ENCODE measurements at places on chromosomes 7 and 10. TPM values are rescaled to one million over a fixed set of nuclear protein-coding genes. Genes with fewer than 3 reads are reported as not detected.

- H3K4me1 ChIP-seq, result peaks cover 8% of the 10 kb centered on the region
- H3K36me3 ChIP-seq, result no peaks in the 10 kb centered on the region
- H3K27me3 ChIP-seq, result no peaks in the 10 kb centered on the region
- H3K4me3 ChIP-seq, result no peak overlapping the region
Measured at GRCh38 chr10:6396652-6397051, 183.4 kb downstream of the PRKCQ start.

GRCh38 chr10:59711871-59712494, 2.3 kb upstream of the SLC16A9 start:
- H3K27me3 ChIP-seq, result peaks cover 35% of the 10 kb centered on the region
- peaks cover 9% of the 10 kb centered on the region for H3K4me1 ChIP-seq
- no peaks in the 10 kb centered on the region for H3K36me3 ChIP-seq
- no peak overlapping the region for H3K27ac ChIP-seq

DNA sequence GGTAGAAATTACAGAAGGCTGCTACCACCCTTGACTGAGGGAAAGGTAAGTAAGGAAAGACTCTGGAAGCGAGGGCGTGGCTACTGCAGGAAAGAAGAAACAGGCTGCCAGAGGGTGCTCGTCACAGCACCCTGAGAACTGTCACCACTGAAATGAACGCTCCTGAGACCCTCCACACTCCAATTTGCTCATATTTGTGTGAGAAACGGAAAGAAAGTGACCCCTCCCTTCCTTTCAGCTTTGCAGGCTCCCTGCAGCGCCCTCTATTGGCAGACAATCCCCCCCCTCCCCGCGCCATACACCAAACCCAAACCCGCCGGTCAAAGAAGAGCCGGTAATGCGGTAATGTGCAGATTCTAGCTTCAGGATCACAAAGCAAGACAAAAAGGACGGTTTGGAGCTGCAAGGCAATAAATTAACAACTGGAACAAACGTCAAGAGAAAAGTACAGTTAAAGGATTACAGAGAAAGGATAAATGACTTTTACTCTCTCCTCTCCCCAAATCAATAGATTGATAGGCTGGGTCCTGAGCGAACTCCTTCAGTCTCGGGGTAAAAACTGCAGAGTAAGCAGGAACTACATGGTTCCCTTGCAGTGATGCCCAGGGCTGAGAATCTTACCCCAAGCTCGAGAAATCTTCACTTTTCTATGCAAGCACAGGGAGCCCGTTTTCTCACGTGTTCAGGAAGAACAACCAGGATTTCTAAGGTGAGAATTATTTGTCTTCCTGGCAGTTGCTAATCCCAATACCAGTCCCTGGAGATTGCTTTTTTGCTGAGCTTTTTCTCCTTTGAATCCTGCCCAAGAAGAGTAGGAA, 47.6 kb downstream of the STEAP1B start:
- no peaks in the 10 kb centered on the region for H3K27me3 ChIP-seq
- H3K4me3 ChIP-seq, result peak overlapping the region; percentile 31
- H3K36me3 ChIP-seq, result no peaks in the 10 kb centered on the region

DNA sequence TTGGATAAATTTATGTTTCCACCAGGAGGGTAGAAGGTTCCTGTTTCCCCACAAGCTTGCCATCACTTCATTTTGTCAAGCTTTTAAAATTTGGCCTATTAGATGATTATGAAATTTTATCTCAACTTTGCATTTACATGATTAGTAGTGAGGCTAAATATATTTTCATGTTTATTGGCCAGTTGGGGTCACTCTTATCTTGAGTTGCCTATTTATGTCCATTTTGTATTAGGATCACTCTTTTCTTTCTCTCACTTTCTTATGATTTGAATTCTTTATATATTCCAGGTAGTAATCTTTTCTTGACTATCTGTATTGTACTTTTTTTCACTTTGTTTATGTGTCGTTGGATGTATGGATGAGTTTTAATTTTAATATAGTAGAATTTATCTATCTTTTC, 218.6 kb upstream of the SLC26A5 start:
- no peaks in the 10 kb centered on the region for H3K4me1 ChIP-seq
- no peaks in the 10 kb centered on the region for H3K27me3 ChIP-seq
- H3K4me3 ChIP-seq, result no peak overlapping the region

TMEM229A gene
- 0.80 TPM for total RNA-seq

DNA sequence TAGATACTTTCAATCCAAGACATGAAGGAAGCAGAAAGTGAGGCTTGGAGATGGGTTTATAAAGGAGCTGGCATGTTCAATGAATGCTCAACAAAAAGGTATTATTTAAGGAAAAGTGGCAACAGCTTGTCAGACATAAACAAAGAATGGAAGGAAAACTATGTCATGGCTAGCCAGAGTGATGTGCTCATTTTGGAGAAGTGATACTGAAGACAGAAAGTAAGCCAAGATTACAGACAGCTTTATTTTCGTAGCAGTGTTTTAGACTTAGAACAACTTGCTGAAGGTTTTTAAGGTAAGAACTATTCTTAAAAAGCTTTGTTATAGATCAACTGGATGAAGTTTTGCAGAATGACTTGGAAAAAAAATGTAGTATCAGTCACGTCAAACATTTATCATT, 160.5 kb upstream of the FERD3L start:
- no peak overlapping the region for H3K4me3 ChIP-seq
- H3K27me3 ChIP-seq, result no peaks in the 10 kb centered on the region
- no peaks in the 10 kb centered on the region for H3K4me1 ChIP-seq

All from GM23338 (cell line).